NCI-H82 (cell line): ENCODE measurements at places on chromosomes 12 and 14.

DNA sequence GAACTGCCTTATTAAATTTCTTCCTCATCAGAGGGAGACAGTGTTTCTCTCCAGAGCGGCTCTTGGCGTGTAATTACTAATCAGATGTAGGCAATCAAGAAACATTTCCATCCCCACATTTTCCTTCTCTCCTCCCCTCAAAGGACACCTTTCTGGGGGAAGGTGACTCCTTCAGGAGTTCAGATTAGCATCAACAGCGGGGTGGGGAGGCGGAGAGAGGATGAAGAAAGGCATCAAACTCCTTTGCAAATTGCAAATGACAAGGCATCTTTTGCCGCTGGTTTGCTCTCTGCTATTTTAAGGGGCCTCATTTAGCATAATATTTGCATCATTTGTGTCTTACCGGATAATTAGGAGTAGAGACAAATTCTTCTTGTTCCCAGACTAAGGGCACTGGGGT, 231.7 kb upstream of the SRRM4 start:
- DNase-seq, result no peak

- no peak for DNase-seq
Observed at GRCh38 chr14:75428230-75429104, 645 bp downstream of the JDP2 start.

DNA sequence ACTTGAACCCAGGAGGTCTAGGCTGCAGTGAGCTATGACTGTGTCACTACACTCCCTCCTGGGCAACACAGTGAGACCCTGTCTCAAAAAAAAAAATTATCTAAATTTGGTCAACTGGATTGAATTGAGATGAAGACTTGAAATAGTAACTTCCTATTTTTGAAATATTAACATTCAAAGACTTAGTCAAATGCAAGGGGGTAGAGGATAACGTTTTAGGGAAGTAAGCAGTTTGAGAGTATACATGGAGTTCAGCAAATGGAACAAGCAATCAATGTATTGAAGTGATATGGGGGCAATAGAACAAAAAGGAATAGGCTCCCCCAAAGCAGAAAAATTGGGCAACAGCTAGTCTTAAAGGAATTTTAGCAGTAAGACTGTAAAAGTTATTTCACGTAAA, 4.6 kb upstream of the MFAP5 start:
- no peak for DNase-seq

DNA sequence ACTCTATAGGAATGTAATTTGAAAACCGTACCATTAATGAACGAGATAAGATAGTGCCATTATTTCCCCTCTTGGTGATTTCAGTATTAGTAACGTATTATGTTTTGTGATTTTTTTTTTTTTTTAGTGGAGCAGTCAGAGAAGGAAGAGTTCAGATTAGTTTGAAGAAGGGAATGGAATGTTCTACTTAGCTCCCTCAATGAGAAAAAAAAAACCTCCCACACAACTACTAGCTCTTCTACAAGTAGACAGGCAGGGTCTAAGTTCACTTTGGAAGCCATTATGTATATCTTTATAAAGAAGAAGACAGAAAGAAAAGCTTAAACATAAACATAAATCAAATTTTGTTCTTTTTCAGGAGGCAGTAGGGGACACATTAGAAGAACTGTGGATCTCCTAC, 27.3 kb downstream of the PNMA1 start:
- DNase-seq, result no peak

DNA sequence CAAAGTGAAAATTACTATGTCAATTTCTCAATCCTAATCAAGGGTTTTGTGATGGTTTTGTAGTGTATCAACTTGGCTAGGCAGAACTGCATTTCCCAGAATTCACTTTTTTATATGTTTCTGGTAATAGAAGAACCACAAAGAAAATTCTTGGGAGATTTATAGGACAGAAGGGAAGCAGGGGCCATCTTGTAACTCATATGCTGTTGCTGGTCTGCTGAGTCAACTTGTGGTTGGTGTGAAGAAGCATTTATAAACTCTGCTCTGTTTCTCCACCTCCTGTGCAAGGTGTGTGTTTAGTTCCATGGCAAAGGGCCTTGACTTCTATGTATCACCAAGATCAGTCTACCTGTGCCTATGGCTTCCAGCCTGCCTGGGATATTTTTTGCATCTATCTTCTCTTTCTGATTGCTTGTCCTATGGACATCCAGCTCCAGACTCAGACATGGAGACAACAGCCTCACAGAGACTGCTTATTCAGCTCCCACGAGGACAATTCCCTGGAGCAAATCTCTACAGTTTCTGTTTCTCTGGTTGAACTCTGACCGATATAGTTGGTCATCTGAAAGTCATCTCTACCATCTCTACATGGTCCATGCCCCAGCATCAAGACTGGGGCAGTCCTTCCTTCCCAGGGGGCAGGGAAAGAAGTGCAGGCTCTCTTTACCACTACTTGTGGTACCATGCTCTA, 364.3 kb upstream of the DDHD1 start:
- DNase-seq, result no peak

DNA sequence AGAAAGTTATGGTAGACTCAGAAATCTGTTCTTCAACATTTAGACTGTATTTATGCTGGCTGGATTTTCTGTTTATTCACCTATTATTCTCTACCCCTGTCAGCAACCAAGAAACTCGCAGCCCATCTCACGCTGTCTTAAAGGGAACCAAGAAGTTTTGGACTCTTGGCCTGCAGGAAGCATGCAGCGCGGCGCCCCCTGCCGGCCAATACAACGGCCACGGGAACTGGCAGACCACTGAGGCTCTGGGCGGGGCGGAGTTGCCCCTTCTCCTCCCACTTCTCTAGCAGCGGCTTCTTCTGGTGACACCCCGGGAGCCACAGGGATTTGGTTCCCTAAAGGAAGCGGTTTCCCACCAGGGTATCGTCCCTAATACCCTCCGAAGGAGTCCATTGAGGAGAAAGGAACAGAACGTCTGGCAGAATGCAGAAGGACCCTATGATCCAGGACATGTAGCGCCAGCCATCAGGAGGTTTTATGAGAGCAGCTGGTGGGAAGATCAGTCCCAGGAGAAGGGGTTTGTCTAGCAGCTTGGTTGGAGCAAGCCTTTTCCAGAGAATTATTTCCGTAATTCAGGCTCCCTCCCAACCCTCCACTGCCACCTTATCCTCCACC, 21.0 kb upstream of the RNASE2 start:
- DNase-seq, result peak; percentile 50

DNA sequence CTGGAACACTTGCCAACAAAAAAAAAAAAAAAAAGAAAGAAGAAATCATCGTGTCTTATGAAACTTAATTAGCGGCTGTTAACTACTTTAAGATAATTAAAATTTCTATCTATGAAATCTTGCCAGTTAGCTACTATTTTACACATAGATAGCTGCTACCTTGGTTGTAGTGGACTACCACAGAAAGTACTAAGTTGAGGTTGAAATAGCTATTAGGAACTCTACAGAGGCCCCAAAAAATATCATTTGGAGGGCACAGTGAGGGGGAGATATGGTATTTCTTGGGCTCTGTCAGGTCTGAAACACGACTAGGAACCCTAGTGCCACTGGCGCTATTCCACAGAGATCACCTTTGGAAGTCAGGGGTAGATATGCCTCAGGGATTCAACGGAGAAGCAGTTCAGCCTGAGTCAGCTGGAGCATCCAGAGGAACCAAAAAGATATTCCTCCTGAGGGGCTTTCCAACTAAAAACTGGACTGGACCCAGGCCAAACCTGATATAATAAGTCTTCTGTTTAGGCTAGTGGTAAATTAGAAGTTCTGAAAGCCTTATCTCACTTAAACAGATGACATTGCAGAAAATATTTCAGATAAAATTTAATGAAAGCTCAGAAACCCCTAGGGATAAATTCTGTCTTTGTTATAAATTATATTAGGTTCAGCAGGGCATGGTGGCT, 126.1 kb downstream of the EPS8 start:
- no peak for DNase-seq

DNA sequence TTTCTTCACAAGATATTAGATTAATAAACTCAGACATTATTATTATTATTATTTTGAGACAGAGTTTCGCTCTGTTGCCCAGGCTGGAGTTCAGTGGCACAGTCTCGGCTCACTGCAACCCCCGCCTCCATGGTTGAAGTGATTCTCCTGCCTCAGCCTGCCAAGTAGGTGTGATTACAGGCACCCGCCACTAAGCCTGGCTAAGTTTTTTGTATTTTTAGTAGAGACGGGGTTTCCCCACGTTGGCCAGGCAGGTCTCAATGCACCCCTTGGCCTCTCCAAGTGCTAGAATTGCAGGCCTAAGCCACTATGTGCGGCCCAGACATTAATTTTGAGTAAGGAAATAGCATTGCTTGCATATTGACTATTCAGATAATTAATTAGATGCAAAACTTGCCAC, 554.9 kb upstream of the LRFN5 start:
- no peak for DNase-seq

- DNase-seq, result no peak
Observed at GRCh38 chr14:64572386-64573104, 22.8 kb downstream of the PPP1R36 start.

DNA sequence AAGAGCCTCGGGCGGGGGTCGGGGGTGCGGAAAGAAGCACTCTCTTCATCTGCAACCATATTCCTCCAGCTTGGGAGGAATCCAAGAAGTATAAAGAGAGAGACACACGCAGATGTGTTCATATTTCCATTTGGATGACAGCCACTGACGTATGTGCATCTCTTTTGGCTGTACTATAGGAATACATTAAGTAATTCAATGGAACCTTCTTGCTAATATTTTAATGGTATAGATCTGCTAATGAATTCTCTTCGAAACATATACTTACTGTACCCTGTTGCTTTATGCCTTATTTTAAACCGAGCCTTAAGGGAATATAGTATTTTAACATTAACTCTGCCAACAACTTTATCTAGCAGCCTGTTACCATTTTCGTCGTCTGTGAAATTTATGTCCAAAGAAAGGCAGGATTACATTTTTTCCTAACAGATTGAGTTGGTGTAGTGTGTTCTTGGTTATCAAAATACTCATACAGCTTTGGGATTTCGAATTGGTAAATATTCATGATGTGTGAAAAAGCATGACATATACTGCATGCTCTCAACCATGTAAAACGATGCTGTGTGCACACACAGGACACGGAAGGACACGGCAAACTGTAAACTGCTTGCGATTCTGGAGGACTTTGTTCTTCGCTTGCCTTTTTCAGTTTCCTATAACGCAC, 84.5 kb downstream of the CCDC88C start:
- DNase-seq, result no peak

GRCh38 chr12:9341260-9341585, 133.0 kb upstream of the PZP start:
- DNase-seq, result no peak

GRCh38 chr12:103832048-103832997, 8.7 kb downstream of the NT5DC3 start:
- DNase-seq, result no peak

- no peak for DNase-seq
Observed at GRCh38 chr12:91778091-91778832, 367.4 kb downstream of the BTG1 start.

GRCh38 chr14:65301862-65302539, 110.5 kb upstream of the FUT8 start:
- DNase-seq, result no peak

GRCh38 chr14:73760598-73761586, 46.7 kb upstream of the PNMA1 start:
- DNase-seq, result no peak

DNA sequence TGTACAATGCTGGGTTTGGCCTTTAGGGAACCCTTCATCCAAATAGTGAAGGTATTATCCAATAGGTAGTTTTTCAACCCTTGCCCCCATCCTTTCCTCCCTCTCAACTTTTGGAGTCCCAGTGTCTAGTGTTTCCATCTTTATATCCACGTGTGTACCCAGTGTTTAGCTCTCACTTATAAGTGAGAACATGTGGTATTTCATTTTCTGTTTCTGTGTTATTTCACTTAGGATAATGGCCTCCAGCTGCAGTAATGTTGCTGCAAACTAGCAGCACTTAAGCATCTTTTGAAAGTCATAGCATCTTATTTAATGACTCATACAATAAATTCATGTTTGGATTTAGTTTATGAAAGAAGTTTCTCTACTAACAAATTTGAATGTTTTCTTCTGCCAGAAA, 442.5 kb downstream of the NELL2 start:
- no peak for DNase-seq

DNA sequence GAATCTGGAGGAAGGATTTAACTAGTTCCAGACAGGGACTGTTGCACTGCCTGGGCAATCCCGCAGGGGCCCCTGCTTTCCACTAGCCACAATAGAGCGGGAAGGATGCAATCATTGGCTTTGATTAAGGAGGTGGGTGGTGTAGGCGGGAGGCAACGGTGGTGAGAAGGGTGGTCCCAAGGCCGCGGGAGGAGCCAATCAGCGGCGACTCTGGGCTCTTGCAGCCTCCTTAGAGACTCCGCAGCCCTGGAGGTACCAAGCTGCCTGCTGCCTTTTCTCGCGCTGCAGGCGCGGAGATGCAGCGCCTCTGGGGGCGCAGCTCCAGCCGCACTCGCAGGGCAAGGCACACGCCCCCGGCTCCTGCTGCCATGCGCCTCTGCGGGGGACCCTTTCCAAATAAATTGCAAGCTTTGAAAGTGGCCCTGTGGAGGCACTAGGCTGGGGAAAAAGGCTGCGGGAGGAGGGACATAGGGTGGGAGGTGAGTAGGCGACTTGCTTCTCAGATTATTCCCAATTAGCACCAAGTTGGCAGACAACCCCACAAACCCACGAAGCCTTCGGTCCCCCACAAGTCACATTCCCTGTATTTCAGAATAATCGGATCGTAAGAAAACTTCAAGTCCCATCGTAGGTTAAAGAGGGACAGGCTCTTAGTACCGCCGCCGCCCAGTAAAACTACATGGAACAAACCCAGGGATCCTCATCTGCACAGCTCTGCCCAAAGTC, 858 bp upstream of the KCNA1 start:
- peak; percentile 90 for DNase-seq

DNA sequence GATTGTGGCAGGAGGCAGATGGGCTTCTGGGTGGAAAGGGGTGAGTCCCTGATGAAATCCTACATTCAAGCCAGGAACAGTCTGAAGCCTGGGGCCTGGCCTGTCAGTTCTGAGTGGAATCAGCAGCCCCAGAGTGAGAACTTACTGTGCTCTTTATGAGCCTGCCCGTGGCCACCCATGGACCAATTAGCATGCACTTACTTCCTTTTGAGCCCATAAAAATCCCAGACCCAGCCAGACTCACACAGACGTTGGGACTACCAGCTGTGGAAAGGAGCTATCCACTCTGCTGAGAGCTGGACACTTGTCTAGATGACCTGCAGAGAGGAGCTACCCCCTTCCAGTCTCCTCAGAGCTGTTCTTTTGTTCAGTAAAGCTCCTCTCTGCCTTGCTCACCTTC, 104.5 kb downstream of the MNAT1 start:
- no peak for DNase-seq

DNA sequence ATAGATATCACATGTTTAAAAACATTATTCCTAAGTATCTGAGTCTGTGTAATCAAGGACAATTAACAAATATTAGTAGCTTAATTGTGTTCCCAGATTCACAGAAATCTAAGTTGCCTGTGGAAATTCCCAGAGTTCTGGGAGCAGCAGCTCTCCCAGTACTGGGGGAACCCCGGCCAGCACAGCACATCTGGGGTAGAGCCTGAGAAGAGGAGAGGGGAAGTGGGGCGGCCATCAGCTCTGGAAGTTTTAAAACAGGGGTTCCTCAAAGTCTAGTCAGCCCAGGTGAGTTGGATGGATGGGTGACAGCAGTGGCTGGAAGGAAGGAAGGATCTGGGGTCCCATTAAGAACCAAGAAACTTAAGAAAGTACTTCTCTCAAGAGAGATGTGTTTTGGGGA, 24.6 kb downstream of the PRICKLE1 start:
- no peak for DNase-seq
